ENCODE measurements at places on chromosomes 1 and 21. TPM values are rescaled to one million over a fixed set of nuclear protein-coding genes. Genes with fewer than 3 reads are reported as not detected.

Gene TNNI3K
- not detected for total RNA-seq

Gene LAPTM5
- total RNA-seq: 204 TPM

Gene CACNA1S
- total RNA-seq: not detected

Gene KCNJ10
- total RNA-seq: 0.13 TPM

Gene AMY2A
- total RNA-seq: not detected

Gene SPRR1A
- total RNA-seq: not detected

Gene FCRL3
- 10.5 TPM for total RNA-seq

Gene MAB21L3
- not detected for total RNA-seq

Gene PRMT6
- total RNA-seq: 24.1 TPM

Gene UMODL1
- not detected for total RNA-seq

Gene GPR161
- total RNA-seq: 0.48 TPM

Gene RBP7
- not detected for total RNA-seq

- DNase-seq: no peak
These were observed 59.3 kb upstream of the ATP1A1 start for GRCh38 chr1:116313776-116314175.

GRCh38 chr1:226104671-226105121 lies 42.2 kb downstream of the H3-3A start:
- no peak for DNase-seq

DNA sequence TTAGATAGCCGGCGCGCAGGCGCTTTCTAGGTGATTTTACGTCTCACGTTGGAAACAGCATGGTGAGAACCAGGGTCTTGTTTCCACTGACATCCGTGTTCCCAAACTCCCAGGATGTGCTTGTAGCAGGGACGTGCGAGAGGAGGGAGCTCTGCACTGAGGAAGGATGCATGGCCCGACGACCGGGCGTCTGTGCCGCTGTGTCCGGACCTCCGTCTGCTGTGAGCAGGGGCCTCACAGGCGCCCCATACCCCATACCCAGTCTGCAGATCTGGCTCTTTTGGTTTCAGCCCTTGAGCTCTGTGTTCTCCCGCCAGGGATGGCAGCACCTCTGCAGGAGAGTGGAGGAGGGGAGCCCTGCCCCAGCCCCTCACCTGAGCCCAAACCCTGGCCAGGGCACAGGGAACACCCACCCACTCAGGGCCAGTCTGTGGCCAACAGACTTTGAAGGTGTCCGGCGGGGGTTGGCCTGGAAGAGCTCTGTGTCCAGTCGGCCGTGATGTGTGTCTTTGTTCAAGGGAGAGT lies 67.2 kb upstream of the COL6A1 start:
- DNase-seq: no peak

DNA sequence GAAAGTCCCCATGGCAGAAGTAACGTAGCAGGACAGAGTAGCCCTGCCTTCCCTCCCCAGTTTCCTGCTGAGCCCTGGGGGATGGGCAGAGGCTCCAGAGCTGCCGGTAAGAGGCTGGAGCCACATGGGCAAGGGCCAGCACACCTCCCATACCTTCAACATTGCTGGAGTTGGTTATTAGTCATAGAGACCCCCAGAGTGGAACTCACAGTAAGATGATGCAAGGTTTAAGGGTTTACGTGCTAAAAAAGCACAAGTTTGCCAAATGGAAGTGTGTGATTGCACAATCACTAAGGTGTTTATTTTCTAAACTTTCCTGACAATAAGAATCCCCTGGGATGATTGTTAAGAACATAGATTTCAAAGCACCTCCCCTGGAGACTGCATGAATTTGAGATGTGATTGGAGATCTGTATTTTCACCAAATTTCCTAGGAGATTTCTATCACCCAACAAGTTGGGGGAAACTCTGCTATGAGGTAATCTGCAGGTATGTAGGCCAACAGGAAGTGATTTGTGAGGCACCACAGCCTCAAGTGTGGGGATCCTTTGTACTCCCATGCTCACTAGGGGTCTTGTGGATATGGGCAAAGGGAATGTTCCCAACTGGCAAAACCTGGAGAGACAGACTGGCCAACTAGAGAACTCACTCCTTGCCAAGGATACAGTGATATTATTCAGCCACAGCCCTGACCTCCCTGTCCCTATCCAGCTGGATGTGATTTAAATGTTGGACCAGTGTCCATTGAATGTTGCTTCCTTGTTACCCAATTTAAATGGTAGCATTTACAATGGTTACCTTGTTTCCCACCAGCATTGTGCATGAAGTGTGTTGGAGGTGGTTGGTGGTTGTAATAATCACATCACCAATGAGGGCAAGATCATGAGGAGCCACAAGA lies 37.1 kb upstream of the CSF1 start:
- no peak for DNase-seq

- DNase-seq: no peak
These were observed 209.0 kb upstream of the HOOK1 start for GRCh38 chr1:59605761-59606160.

DNA sequence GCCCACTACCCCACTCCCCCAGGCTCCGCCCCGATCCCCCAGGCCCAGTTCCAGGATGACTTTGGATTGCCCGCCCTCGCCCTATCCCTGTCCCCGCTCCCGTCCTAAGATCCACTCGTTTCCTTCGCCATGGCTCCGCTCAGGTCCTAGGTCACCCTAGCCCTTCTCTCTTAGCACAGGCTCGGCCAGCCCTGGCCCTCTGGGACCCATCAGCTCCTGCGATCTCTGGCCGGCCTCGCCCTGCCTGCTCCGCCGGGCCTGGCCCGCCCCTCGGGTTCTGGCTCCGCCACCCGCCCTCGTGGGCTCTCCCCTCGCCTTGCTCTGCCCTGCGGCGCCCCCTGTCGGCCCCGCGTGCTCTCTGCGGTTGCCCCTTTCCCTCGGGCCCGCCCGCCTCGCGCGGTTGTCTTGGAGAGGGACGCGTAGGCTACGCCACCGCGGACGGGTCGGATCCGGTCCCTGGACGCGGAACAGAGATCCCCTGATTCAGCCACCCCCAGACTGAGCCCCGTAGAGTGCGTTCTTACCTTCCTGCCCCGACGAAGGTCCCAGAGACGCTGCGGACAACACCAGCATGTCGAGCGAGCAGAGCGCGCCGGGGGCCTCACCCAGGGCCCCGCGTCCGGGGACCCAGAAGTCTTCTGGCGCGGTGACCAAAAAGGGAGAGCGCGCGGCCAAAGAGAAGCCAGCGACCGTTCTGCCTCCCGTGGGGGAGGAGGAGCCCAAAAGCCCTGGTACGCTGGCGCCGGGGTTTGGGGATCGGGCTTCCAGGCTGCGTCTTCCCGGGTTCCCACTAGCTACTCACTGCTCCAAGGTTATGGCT lies at the start of gene LRRC71:
TSS of gene LRRC71 (plus strand) at position 400 of the 820 bp plus-strand sequence. CDS start at position 572, 172 bp downstream.
- DNase-seq: peak; percentile 29

DNA sequence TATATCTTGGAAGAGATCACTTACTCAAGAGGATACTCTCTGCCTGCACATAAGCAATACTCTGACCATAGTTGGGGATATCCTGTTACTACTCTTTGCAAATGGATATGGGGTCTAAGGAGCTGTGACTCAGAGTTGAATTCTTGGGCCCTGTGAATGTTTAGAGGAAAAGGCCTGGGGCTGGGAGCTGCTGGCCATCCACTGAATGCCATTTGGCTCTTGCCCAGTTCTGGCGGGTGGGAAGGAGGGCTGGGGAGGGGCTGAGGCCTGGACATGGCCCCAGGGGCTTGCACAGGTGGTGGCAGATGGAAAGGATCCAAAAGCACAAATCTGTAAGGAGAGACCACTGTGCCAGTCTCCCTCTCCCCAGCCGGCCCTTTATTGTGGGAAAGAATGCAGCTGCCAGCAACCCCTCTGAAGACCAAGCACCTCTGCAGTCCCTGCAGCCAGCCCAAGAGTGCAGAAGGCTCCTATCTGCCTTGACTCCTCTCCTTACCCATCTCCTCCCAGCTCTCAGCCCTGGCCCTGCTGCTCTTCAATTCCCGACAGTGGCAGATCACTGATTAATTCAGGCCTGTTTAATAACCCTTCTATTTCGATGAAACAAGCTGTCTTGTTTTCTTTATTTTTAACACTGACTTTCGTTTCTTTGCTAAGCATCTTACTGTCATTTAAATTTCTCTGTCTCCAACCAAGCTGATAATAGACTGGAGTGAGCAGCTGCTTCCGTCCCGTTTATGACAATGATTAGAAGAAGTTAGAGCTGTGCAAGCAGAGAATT lies 12.1 kb downstream of the PLXNA2 start:
- DNase-seq: no peak

GRCh38 chr1:164188497-164188896 lies 370.5 kb upstream of the PBX1 start:
- no peak for DNase-seq

DNA sequence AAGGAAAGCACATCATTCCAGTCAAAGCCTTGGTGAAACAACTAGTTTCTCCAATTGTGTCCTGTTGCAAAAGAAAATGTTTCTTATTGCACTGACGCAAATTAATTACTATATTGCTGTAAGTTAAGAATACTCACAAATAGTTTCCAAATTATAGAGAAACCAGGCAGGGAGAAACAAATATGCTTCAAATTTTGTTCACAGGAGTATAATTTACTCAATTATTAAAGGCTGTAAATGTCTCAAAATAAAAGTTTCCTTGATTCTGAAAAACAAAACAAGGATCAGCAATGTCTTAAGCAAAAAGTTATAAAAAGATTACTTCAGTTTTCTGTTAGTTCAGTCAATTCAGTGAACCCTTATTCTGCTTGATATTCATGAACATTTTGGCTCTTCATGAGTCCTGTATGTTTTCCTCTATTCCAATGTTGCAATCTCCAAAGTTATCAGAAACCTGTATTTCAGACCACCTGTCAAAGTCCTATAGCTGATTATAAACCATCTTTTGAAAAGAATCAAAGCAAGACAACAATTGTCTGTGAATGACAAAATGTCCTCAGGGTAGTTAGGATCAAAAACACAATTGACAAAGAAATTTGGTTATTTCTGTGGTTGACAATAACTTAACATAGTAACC lies 11.7 kb upstream of the SYPL2 start:
- no peak for DNase-seq

GRCh38 chr1:225004396-225004795 lies 74.9 kb downstream of the DNAH14 start:
- no peak for DNase-seq

GRCh38 chr1:19123837-19124236 lies 86.2 kb downstream of the UBR4 start:
- DNase-seq: peak; percentile 12

GRCh38 chr1:114320586-114320985 lies 166.9 kb upstream of the SYT6 start:
- DNase-seq: no peak

GRCh38 chr1:84299536-84300170 lies 1.9 kb upstream of the SAMD13 start:
- DNase-seq: no peak

- no peak for DNase-seq
These were observed 1.9 kb upstream of the OLFML2B start for GRCh38 chr1:162025541-162025940.

- DNase-seq: no peak
These were observed 91.8 kb downstream of the ADCY10 start for GRCh38 chr1:167821969-167822685.

DNA sequence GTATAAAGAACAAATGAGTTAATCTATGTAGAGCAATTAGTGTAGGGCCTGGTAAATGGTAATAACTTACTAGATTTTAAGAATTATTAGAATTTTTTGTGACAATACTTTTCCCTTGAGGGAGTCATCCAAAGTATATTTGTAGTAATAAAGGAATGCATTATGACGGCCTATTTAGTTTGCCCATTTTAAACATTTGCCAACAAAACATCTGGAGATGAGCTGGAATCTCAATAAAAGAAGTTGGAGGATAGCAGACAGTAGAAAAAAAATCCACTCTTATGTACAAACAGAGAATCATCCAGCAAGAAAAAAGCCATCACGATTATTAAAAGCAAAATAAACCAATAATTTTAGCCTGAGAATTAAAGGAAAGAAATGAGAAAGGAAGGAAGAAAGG lies 567.3 kb upstream of the ADAMTS5 start:
- DNase-seq: no peak

DNA sequence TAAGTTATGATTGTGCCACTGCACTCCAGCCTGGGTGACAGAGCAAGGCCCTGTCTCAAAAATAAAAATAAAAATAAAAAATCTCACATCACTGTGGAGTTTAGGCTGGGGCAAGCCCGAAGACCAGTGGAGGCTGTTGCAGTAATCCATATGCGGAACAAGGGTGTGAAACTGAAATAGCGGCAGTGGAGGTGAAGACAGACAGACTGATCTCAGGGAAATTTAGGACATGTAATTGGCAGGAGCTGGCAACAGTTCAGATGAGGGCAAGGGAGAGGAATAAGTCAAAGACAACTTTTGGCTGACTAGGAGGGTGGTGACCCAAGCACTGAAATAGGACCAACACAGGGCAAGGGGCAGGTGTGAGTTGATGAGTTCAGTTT lies 8.4 kb downstream of the ARMH1 start:
- DNase-seq: no peak

GRCh38 chr1:167165948-167166689 lies 54.6 kb upstream of the POU2F1 start:
- no peak for DNase-seq

GRCh38 chr1:7572654-7573152 lies 198.4 kb upstream of the VAMP3 start:
- no peak for DNase-seq

DNA sequence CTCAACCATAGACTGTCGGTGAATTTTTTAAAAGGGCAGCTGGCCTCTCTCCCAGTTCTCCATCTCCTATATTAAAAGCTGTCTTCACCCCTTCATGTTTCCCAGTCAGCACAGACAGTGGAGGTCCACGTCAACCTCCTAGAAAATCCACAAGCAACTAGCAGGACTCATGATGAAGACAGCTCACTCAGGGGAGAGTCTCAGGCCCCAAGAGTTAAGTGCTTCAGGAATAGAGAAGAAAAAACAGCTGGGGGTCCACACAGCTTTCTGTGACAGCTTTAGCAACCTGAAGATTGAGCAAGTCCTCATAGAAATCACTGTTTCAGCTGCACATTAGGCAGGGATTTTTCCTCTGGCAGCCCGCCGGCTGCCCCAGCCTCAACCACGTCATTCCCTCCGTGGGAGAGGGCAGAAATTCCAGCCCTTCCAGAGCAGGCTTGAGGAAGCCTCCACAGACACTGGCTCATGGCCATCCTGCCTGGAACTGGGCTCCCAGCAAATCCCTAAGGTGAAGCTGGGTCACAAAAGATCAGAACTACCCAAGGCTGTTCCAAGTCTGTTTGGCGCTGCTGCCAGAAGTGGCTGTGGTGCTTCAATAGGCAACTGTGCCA lies 15.2 kb downstream of the GPR161 start:
- DNase-seq: no peak

GRCh38 chr1:210262167-210262896 lies 29.7 kb downstream of the SERTAD4 start:
- no peak for DNase-seq
